ENCODE measurements at places on chromosomes 16 and 17.

DNA sequence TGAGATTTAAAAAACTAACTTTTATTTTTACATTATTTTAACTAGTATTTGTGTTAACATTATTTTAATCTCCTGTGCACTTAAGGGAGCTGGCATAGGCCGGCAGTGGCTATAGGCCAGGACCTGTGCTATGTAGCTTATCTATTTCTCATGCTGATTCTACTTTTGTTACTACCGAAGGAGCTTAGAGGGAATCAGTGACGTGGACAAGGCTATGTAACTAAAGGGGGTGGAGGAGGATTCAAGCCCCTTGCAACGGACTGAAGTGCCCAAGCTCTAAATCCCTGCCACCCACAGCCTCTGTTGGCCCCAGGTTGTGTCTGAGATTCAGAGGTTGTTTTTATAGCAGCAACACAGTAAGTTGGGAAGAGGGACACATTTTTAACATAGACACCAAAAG, 356.4 kb downstream of the WWOX start:
- no peak for DNase-seq

DNA sequence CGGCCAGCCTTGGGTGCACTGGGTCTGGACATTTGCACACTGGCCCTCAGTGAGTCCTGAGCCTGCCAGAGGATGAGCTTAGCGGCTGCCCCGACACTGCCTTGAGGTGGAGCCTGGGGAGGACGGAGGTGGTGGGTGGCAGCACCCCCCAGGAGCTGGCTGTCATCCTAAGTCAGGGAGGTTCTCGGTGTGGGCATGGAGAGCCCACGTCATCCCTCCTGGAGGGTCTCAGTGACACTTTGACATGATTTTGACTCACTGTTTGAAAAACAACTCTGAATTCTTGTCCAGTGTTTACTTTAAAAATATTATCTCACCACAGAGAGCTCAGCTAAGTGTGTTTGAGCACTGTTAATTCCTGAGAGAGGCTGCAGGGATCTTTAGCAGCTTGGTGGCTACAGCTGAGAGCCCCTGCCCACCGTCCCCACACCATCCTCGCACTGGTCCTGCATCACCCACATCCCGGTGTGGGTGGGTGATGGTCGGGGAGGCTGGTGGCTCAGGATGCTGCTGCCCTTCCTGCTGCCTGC, 63.1 kb downstream of the BANP start:
- DNase-seq, result peak; percentile 95

- no peak for DNase-seq
Measured at GRCh38 chr16:21584817-21585216, 14.6 kb upstream of the METTL9 start.

GRCh38 chr16:50878966-50879615, 137.2 kb downstream of the CYLD start:
- DNase-seq, result no peak

DNA sequence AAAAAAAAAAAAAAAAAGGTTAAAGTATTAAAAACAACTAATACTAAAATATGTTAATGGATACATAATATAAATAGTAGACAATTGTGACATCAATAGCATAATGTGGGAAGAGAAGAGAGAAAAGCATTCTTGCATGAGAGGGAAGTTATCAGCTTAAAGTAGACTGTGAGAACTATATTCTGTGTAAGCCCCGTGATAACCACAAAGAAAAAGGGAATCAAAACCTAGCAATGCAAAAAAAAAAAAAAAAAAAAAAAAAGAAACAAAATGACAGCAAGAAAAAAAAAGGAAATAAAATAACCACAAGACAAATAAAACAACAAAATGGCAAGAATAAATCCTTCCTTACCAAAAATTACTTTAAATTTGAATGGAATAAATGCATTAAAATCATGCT, 39.8 kb upstream of the MYLK3 start:
- DNase-seq, result no peak

- DNase-seq, result no peak
Measured at GRCh38 chr17:76304226-76305134, 3.6 kb downstream of the QRICH2 start.

DNA sequence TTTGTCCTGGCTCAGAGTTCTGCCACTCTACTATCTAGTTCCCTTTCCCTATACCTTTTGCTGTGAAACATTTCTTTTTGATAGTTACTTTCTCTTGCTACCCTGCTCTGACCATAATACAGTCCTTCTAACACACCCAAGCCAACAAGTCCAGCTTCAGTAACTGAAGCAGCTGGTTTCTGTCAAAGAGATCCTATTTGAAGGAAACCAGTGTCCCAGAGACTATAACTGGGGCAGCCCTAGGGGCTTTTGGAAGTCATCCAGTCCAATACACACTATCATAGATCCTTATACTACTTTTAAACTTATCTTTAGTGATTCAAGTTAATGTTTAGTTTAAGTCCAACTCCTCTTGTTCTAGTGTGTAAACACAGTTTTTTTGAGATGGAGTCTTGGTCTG, 17.3 kb upstream of the DHRS13 start:
- no peak for DNase-seq

DNA sequence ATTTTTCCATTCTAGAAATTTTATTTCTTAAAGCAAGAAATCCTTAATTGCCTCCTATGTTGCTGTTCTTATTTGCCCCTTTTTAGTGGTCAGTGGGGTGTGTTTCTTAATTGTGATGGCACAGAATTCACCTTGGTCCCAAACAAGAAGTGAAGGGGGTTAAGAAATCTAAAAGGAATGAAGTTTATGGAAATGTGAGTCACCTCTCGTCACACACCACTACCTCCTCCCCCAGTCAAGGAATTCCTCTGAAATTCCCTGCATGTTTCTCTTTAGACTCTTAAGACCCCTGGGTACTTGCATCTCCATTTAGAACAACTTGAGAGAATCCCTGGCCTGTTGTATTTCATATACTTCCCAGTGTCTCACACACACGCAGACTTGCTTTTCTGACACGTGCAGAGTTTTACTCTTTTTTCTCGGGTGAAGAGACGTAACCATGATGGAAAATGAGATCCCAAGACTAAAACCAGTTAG, 247.4 kb downstream of the PRKCA start:
- peak; percentile 98 for DNase-seq

GRCh38 chr17:60327134-60327900, 64.6 kb downstream of the USP32 start:
- DNase-seq, result no peak

DNA sequence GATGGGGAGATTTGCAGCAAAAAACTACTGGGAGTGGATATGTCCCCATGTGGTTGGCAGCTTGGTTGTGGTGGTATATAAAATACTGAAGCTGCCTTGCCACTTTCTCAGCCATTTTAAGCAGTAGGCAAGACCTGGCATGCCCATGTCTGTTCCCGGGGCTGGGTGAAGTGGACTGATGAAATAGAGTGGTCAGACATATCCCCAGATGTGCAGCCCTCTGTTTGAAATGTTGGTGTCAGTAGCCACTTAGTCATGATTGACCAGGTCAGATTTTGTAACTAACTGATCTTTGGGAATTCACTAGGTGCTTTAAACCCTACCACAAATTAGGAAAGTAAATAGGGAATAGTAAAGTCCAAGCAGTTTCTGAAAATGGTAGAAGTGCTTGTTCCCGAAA, 151.6 kb downstream of the PHKB start:
- DNase-seq, result no peak

- no peak for DNase-seq
Measured at GRCh38 chr17:40672654-40673053, 7.7 kb upstream of the KRT222 start.

DNA sequence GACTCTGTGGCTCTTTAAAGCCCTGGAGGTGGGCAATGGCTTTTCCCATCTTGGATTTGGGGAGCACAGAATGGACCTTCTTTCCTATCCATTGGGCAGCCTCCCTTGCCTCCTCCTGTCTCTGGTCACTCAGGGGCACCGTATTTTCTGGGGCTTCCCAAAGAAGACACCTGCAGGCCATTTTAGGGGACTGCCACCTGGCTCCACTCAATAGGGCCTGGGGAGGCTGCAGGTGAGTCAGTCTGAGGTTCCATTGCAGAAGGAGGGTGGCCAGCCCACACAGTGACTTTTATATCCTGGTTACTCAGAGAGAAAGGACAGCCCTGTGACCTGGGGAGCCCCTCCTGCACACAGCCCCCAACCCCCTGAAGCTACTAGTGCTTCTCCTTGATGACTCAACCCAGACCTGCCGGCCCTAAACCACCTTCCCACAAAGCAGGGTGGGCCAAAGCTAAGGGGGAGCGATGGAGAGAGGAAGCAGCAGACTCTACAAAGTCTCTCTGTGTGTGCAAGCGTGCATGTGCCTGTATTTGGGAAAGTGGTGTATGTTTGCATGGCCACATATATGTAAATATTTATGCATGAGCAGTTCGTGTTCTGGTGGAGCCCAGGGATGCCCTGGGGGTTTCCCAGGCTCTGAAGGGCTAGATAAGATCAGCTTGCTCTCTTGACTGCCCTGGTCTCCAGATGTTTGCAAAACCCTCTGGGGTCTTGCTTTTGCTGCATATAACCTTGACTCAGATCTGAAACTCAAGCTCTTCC, 5.0 kb downstream of the CX3CL1 start:
- DNase-seq, result peak; percentile 83

GRCh38 chr16:2470603-2471015, 488 bp upstream of the NTN3 start:
- no peak for DNase-seq

GRCh38 chr17:7922269-7922844, 6.3 kb upstream of the RNF227 start:
- DNase-seq, result no peak

GRCh38 chr16:35744726-35745125, 2285.3 kb downstream of the TP53TG3F start:
- DNase-seq, result peak; percentile 39

DNA sequence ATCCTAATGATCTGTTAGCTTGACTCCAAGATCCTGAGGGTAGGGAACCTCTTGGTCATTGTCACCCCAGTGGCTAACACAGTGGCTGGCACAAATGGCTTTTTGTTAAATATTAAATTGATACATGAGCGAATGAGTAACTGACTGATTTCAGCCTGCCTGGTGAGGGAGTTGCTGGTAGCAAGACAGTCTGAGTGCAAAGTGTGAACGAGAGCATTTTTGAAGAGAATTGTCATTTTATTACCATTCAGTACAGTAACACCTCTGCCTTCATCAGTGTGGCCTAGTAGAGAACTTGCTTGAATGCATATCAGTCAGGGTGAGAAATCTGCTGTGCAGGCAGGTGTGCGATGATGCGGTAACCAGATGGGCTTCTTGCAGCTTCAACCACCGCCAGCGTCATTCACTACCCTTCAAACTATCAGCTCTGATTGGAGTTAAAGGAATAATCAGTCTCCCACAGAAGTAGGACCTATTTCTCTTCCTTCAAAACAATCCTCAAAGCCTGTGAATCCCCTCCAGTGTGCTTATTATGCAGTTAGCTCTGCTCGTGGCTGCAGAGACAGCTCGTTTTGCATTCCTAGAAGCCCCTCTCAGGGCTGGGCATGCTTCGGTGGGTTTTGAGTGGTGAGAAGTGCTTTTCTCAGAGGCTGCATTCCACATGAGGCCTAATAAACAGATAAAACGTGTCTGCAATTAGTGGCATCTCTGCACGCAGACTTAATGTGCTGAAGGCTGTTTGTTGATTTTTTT, 29.0 kb downstream of the HEXIM2 start:
- DNase-seq, result no peak

GRCh38 chr16:30769379-30770089, 7.4 kb downstream of the RNF40 start:
- DNase-seq, result no peak

- no peak for DNase-seq
Measured at GRCh38 chr16:57430955-57431354, 16.2 kb downstream of the CIAPIN1 start.

GRCh38 chr17:50598487-50598886, 36.2 kb upstream of the ABCC3 start:
- no peak for DNase-seq

- no peak for DNase-seq
Measured at GRCh38 chr17:57536789-57537523, 208.1 kb downstream of the CCDC182 start.

- no peak for DNase-seq
Measured at GRCh38 chr17:81456798-81457197, 55.8 kb downstream of the ACTG1 start.

DNA sequence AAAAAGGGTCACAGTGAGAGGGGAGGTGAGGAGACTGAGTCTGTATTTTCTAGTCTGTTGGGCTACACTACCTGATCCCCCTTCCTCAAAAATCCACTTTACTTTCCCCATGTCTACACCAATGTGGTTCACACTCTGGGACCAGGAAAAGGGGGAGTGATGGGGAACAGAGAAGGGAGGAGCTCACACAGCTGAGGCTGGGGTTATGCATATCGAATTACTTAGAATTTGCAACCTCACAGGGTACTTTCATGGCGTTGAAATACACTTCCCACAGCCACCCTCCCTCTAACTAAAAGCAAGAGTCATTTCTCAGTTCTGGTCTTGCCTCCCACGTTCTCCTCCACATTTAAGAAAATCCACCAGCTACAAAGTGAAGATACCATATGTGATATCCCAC, 14.1 kb downstream of the MAPT start:
- no peak for DNase-seq

- peak; percentile 29 for DNase-seq
Measured at GRCh38 chr17:386141-386876, 33.7 kb upstream of the RPH3AL start.

DNA sequence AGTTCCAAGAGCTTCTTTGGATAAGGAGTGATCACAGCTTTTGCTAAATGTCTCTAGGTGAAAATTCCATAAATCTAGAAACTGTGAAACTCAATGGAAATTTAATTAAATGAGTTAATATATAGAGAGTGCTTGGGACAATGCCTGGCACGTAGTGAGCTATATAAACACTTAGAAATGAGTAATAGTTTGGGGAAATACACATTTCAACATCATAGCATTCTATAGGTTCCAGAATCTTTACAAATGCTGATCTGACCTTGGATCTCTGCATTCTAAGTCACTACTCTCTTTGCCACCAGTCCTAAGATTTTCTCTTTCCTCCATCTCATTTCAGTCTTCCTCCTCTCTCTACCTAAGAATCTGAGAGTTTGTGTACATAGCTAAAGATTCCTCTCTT, 175.6 kb downstream of the SOX9 start:
- no peak for DNase-seq

GRCh38 chr17:78610951-78611511, 33.8 kb upstream of the DNAH17 start:
- DNase-seq, result no peak

GRCh38 chr17:12395733-12396354, 269.8 kb upstream of the MYOCD start:
- no peak for DNase-seq

GRCh38 chr17:41844971-41845370, 7.3 kb downstream of the KLHL10 start:
- no peak for DNase-seq

DNA sequence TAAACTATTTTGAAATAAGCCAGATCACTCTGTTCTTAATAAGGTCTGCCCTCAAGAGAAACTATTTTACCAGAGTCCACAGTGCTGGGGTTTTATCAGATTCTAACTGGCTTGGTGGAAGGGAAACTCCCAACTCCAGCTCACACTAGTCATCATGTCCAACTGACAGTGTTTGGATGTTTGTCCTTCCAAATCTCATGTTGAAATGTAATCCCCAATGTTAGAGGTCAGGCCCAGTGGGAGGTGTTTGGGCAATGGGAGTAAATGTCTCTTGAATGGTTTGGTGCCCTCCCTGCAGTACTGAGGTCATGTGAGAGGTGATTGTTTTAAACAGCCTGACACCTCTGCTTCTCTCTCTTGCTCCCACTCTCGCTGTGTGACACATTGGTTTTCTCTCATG, 1301.0 kb upstream of the CDH8 start:
- no peak for DNase-seq
